ENCODE measurements at places on chromosomes 7 and 10.

DNA sequence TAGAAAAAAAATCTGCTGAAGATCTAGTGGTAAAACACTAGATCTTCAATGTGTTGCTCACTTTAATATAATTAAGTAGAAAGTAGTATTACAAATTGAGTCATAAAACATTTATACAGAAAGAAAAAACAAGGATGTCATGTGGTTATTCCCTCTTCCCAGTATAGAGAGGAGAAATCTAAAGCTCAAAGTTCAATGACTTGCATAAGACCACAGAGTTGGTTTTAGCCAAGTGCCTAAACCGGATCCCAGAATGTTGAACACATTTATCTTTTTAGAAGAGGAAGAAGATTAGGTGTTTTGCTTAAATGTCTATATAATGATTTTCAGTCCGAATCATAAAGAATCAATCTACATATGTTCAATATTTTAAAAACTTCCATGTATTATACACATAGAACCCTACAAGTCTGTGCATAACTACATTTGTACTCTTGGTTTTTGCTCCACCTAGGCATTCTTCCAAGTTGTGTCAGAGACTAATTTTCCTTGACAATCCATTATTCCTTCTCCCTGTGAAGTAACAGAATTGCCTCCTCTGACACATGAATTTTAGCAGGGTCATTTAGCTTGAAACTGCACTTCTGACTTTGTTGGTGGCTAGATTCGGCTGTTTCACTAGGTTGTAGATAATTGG is 389.2 kb downstream of the MAGI2 start:
- no peak for DNase-seq

- DNase-seq, result no peak
Observed at GRCh38 chr7:81925530-81925929, 155.7 kb upstream of the HGF start.

DNA sequence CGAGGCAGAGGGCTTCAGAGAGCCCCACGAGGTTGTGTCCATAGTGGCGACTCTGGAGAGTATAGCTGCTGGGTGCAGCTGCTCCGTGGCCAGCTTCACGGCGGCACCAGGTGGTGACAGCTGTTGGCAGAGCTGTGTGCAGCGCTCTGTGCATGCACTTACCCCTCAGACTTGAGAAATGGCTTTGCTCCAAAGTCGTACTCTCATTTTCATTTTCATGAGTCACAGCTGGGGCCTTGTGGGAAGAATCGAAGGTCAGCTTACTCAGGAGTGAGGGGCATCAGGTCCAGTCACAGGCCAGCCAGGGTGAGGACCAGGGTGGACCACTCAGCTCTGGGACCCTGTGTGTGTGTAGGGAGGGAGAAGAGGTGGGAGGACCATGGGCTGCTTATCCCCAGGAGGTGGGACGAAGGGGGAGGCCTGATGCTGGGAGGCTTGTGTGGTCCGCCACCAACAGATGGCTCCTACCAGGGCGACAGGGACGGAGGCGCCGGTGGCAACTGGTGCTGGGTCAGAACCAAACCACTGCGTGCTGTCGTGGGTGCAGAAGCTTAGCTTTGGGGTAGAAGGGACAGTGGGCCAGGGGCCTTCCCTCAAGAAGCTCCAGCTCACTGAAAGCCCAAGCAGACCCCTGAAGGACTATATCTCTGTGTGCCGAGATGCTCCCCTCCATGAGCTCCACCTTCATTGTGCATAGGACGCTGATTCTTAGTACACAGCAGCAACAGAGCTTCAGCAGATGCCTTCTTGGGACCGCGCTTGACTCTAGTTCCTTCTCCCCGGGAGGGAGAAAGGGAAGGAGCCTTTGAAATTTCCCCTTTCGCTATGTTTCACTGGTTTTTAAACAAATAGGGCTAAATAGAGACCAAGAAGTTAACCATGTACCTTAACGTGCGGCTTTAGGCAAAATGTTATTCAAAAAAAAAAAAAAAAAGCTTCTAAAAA is 225.0 kb downstream of the CELF2 start:
- peak; percentile 56 for DNase-seq

DNA sequence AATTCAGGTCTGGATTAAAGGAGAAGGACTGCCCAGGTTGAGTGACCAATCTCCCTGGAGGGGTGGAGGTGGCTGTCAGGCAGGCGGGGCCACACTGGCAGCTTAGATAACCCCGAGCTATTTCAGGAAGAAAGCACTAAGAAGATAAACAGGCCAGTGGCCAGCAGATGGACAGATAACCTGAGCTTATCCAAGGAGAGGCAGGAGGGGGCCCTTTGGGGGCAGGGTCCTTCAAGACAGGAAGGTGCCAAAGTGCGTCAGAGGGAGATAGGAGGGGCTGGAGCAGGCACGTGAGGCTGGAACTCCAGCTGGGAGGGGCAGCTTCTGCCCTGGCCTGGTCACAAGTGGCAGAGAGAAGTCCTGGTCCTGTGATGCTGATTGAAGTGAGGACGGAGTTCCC is 29.8 kb upstream of the PODXL start:
- no peak for DNase-seq

DNA sequence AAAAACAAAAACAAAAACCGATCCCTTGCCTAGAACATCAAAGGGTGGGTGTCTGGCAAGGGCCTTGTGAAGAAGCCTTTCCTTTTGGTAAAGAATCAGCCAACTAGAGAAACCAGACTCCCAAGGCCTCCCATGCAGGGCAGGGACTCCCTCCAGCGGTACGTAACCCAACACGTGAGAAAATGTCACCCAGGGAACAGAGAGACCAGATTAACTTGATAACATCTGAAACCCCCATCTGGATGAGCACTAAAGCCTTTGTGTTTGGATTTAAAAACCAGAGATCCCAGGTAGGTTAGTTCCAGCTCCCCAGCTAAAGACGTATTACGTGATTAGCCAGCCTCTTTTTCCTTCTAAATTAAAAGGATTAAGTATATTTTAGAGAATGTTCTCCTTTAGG is 3.0 kb upstream of the HABP2 start:
- DNase-seq, result no peak

GRCh38 chr10:24496906-24497305 is 226.8 kb downstream of the ARHGAP21 start:
- no peak for DNase-seq

- no peak for DNase-seq
Observed at GRCh38 chr7:112573302-112574039, 92.7 kb downstream of the LSMEM1 start.

DNA sequence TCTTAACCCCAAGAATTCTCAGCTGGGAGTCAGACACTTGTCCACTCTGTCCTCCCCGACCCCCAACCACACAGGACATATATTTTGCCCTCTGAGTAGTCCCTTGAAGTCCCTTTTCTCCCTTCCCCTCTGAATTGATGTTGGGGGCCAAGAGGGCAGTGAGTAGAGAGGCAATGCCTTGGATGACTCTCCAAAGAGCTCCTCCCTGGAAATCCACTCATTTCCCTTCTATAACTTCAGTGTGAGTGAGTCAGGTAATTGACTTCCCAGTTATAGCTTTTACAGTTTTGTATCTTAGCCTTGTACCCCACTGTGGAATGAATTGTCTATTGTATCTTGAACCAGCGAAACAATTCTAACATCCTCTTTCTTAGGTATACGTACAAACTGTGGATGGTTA is 9.2 kb upstream of the ODAD2 start:
- no peak for DNase-seq

DNA sequence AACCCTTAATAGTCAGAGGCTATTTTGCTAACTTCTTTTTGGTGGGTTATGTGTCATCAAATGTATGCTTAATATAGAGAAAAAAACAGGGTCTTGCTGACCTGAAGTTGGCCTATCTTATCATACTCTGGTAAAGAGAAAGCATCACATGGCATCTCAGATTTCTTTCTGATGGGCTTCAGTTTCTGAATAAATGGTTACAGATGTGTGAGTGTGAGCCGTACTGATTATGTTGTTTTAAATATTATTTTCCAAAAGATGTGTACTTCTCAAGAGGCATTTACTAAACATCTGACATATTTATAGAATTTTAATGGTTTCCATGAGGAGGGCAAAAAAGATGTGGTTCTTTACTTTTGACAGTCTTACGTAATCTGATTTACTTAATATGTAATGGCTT is 28.4 kb downstream of the BBS9 start:
- DNase-seq, result no peak

- peak; percentile 57 for DNase-seq
Observed at GRCh38 chr7:1015196-1016121, 28.9 kb upstream of the GPR146 start.

- no peak for DNase-seq
Observed at GRCh38 chr7:2528481-2529095, 9.0 kb downstream of the LFNG start.

DNA sequence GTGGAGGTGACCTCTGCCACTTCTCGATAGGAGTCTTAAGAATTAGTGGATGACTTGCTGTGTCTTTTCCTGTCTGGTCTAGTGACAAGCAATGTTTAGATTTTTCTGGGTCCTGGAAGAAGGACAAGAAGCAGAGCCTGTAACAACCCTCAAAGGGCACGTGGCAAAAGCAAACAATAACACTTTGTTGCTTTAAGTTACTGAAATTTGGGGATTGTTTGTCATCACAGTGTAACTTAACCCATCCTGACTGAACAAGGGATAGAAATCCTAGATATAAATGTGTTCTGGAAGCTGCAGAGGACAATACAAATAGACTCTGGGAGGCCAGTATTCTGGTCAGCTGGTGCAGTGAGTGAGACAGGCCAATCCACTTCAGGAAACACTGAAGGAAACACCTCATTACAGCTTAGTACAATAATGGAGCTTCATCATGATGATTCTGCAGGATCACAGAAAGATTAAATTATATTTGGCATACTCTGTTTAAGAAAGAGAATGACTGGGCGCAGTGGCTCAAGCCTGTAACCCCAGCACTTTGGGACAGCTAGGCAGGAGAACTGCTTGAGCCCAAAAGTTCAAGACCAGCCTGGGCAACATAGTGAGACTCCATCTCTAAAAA is 23.3 kb downstream of the ENKUR start:
- no peak for DNase-seq

DNA sequence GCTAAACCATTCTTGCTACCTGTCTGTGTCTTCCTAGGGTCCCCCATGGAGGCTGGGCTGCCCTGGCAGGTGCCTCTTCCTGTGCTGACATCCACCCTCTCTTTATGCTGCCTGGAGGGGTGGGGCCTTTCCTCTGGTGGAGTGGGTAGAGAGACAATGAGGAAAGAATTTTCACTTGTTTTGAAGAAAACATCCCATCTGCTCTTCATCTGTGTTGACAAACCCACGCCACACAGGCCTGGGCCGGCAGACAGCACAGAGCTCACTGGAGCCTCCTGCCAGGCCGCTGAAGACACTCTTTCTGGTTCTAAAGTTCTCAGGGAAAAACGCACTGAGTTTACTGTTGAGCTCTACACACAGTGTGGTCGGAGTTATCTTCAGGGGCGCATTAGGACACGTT is 328.2 kb downstream of the GLRX3 start:
- no peak for DNase-seq

DNA sequence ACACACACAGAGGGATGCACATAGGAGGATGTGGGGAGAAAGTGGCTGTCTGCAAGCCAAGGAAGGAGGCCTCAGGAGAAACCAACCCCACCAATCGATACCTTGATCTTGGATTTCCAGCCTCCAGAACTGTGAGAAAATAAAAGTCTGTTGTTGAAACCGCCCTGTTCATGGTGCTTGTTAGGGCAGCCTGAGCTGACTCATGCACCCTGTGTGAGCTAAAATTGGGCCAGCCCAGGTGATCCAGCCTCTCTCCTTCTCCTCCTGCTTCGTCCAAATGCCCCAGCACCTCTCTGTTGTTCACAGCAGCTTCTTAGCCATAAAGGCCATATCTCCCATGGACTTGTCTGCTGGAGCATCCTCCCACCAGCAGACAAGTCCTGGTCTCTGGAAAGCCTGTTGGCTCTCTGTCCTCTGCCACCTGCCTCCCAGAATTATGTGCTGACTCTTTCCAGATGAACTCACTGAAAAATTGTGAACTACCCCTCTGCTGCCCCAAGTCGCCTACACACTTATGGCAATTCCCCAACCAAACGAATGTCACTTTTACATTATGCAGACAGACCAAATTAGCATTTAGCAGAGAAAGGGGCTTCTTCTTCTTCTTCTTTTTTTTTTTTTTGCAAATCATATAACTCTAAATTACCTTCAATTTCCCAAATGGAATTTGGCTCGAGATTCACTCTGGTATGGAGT is 30.2 kb upstream of the CARD11 start:
- DNase-seq, result no peak

- DNase-seq, result peak; percentile 54
Observed at GRCh38 chr10:71316056-71316785, 2.8 kb upstream of the SLC29A3 start.

GRCh38 chr10:119290301-119291048 is 83.1 kb downstream of the GRK5 start:
- DNase-seq, result no peak

DNA sequence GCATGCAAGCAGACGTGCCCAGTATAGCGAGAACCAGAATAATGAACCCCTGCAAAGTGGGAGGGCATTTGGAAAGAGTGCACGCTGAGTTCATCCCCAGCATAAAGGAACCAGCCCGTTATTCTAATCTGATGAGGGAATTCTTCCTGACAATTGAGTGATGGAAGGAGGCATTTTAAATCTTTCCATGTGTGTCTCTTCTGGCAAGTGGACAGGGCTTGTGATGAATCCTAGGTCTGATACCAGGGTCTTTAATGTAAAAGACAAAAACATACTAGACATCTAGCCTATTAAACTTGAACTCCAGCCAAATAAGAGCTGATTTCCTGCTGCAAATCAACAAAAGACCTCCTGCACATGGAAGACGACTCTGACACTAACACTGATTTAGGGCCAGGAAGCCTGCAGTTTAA is 301.2 kb downstream of the DPP6 start:
- DNase-seq, result no peak

DNA sequence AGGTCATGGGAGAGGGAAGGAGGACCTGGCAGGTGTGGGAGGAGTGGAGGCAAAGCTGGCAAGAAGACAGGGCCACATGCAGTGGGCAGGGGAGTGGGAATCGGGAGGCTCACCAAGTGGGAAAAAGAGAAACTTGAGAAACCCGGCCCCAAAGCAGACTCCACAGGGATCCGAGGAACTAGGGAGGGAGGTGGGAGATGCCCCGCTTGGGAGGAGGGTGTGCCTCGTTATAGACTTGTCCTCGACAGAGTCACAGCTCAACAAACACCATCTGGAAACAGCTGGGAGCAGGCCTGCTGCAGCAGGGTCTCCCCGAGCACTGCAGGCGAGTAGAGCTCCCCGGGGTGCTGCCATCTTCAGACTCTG is 54.8 kb downstream of the MKI67 start:
- DNase-seq, result no peak

- DNase-seq, result no peak
Observed at GRCh38 chr7:73869011-73869798, 8.2 kb downstream of the TMEM270 start.

- no peak for DNase-seq
Observed at GRCh38 chr10:19704544-19704943, 111.7 kb upstream of the PLXDC2 start.

- no peak for DNase-seq
Observed at GRCh38 chr10:105468759-105469158, 827.7 kb downstream of the SORCS3 start.

All from inflammatory macrophage (primary cell).